ENCODE measurements at places on chromosomes 2 and 18.

DNA sequence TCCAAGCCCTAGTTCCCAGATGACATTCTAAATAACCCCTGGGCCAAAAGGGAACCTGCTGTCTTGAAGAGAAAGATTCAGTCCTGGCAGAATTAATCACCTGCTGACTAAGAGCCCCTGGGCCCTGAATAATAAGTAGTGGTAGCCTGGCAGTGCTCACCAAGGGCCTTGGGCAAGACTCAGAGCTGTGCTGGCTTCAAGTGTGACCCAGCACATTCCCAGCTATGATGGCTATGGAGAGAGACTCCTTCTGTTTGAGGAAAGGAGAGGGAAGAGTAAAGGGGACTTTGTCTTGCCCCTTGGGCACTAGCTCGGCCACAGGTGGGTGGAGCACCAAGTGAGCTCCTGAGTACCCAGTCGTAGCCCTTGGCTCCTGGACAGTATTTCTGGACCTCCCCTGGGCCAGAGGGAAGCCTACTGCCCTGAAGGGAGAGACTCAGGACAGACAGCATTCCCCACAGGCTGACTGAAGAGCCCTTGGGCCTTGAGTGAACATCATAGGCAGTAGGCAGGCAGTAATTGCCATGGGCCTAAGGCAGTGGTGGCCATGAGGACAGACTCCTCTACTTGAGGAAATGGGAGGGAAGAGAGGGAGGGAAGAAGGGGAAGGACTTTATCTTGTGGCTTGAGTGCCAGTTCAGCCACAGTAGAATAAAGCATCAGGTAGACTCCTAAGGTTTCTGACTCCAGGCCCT lies 40.0 kb upstream of the INPP4A start:
- H3K27ac ChIP-seq, result no peak overlapping the region
- peaks cover 18% of the 10 kb centered on the region for H3K27me3 ChIP-seq
- DNase-seq, result no peak
- H3K4me1 ChIP-seq, result no peaks in the 10 kb centered on the region

DNA sequence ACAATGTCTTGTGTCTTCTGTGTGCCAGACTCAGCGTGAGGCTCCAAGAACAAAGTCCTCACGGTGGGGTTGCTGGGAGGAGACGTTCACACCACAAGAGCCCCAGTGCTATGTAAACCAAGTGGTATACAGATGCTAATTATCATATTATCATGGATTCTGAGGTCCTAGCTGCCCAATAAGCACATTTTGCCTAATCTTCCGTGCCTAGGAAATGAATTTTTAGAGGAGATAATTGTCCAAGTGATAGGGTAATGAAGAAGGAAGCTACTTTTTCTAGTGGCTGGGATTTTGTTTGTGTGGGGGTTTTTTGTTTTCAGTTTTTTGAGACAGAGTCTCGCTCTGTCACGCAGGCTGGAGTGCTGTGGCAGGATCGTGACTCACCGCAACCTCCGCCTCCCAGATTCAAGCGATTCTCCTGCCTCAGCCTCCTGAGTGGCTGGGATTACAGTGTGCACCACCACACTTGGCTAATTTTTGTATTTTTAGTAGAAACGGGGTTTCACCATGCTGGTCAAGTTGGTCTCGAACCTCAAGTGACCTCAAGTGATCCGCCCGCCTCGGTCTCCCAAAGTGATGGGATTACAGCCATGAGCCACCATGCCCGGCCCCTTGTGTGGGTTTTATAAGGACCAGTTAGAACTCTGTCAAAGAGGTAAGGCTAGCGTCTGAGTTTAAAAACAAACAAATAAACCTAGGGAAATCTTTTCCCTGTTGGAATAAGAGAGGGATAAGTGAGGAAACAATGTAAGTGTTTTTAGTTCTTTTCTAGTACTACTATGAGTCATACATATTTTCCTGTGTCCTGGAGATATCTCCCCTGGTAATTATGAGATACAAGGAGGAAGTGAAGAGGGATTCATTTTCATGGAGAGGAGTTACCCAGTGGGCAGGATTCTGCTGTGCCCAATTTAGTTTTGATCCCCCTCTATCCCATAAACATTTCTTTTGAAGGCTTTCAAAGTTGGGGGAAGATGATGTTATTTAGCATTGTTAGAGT lies 9.5 kb upstream of the SMAD7 start:
- no peak overlapping the region for H3K4me3 ChIP-seq
- no peak for DNase-seq
- H3K27me3 ChIP-seq, result no peaks in the 10 kb centered on the region
- H3K4me1 ChIP-seq, result peaks cover 3% of the 10 kb centered on the region

GRCh38 chr2:233436691-233437438 lies 82.6 kb downstream of the DGKD start:
- H3K4me3 ChIP-seq, result no peak overlapping the region
- DNase-seq, result no peak
- H3K27me3 ChIP-seq, result no peaks in the 10 kb centered on the region
- H3K36me3 ChIP-seq, result peaks cover 53% of the 10 kb centered on the region
- H3K27ac ChIP-seq, result no peak overlapping the region

DNA sequence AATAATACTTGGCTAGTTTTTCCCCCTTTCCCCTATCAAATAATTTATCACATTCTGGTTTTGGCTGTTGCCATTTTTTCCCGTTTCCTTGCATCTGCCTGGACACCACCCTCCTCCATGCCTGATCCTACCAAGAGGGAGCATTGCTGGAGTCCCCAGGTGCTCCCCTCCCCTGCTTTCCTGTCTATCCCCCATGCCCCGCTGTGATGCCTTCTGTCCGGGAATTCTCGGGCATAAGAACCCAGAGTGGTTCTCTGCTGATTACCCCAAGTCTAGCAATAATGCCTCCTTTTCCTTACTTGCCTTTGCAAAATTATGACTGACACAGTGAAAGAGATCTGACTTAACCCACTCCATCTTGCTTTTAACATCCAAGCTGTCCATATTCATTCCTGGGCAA lies 248.0 kb upstream of the PXDN start:
- DNase-seq, result no peak
- no peak overlapping the region for H3K4me3 ChIP-seq
- H3K36me3 ChIP-seq, result no peaks in the 10 kb centered on the region
- H3K27me3 ChIP-seq, result peaks cover 3% of the 10 kb centered on the region
- H3K4me1 ChIP-seq, result peaks cover 16% of the 10 kb centered on the region

DNA sequence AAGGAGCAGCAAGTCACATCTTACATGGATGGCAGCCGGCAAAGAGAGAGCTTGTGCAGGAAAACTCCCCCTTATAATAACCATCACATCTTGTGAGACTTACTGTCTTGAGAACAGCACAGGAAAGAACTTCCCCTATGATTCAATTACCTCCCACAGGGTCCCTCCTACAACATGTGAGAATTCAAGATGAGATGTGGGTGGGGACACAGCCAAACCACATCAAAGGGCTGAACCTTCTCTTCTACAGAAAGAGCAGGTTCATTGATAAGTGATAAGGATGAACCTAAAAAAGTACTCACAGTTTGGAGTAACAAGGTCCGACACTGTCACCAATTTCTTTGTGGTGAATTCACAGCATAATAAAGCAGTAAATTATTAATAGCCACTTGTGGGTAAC lies 422.2 kb upstream of the FSIP2 start:
- no peaks in the 10 kb centered on the region for H3K27me3 ChIP-seq
- no peak overlapping the region for H3K4me3 ChIP-seq
- no peaks in the 10 kb centered on the region for H3K4me1 ChIP-seq
- DNase-seq, result peak; percentile 5

DNA sequence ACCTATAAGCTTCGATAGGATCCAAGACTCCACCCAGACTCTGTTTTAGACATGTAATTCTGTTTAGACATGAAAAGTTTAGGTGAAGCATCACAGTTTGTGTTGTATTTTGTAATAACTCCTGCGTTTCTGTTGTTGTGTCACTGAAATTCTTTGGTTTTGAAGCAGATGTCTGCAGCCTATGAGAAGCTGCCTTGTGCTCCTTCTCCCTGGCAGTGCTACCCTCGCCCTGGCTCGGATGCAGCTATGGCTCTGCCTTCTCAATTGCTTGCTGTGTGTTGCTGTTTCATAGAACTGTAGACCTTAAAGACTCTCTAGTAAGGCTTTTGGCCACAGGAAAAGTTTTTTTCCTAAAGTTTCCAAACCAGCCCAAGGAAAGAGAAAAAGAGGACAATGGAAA lies 40.2 kb upstream of the ZNF638 start:
- H3K27me3 ChIP-seq, result peaks cover 16% of the 10 kb centered on the region
- H3K4me1 ChIP-seq, result no peaks in the 10 kb centered on the region
- DNase-seq, result no peak
- H3K4me3 ChIP-seq, result no peak overlapping the region
- no peaks in the 10 kb centered on the region for H3K36me3 ChIP-seq

DNA sequence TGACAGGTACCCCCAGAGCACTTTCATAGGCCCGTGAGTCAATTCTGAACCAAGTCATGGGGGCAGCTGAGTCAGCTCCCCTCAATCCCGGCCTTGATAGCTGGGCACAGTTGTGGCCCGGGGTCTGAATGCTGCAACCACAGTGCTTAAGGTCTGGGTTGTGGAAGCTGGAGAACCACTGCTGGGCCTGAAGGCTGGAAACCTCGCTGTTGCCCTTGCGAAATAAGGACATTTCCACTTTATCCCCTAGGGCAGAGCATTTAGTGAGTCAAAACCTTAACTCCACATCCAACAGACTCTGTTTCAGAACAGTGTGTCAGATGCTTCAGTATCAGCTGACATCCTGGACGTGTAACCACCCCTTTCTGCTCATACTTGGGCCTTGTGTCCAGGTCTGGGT lies 58.6 kb downstream of the SP110 start:
- no peak overlapping the region for H3K27ac ChIP-seq
- H3K4me3 ChIP-seq, result no peak overlapping the region
- no peak for DNase-seq
- no peaks in the 10 kb centered on the region for H3K4me1 ChIP-seq
- H3K36me3 ChIP-seq, result no peaks in the 10 kb centered on the region
- no peaks in the 10 kb centered on the region for H3K27me3 ChIP-seq

GRCh38 chr18:23141104-23141999 lies 6.1 kb downstream of the CABLES1 start:
- no peaks in the 10 kb centered on the region for H3K36me3 ChIP-seq
- H3K4me3 ChIP-seq, result no peak overlapping the region
- H3K4me1 ChIP-seq, result peaks cover 23% of the 10 kb centered on the region
- peaks cover 8% of the 10 kb centered on the region for H3K27me3 ChIP-seq
- no peak overlapping the region for H3K27ac ChIP-seq

GRCh38 chr2:54859416-54859815 lies 136.0 kb downstream of the EML6 start:
- H3K4me3 ChIP-seq, result no peak overlapping the region
- no peak for DNase-seq

- H3K36me3 ChIP-seq, result peaks cover 7% of the 10 kb centered on the region
- DNase-seq, result no peak
- no peaks in the 10 kb centered on the region for H3K27me3 ChIP-seq
- no peaks in the 10 kb centered on the region for H3K4me1 ChIP-seq
- H3K4me3 ChIP-seq, result no peak overlapping the region
Measured at GRCh38 chr2:127455566-127456493, 37.6 kb downstream of the PROC start.

DNA sequence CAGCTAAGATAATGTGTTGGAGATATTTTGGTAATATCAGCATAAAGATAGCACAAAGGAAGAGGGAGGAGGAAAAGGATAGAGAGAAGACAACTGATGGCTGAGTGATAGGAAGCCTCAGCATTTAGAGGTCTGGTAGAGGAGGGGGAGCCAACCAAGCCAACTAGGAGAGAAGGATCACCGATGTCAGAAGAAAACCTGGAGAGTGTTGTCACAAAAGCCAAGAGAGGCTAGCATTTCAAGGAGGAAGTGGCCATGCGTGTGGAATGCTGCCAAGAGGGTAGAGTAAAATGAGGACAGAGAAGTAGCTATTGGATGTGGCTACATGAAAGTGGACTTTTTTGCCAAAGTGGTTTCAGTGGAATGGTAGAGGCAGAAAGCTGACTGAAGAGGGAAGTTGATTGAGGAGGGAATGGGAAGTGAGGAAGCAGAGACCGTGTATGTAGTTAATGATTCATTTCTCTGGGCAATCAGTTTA lies 34.3 kb downstream of the LCLAT1 start:
- H3K4me3 ChIP-seq, result no peak overlapping the region
- DNase-seq, result no peak
- no peaks in the 10 kb centered on the region for H3K27me3 ChIP-seq
- H3K36me3 ChIP-seq, result peaks cover under 1% of the 10 kb centered on the region
- H3K27ac ChIP-seq, result no peak overlapping the region

DNA sequence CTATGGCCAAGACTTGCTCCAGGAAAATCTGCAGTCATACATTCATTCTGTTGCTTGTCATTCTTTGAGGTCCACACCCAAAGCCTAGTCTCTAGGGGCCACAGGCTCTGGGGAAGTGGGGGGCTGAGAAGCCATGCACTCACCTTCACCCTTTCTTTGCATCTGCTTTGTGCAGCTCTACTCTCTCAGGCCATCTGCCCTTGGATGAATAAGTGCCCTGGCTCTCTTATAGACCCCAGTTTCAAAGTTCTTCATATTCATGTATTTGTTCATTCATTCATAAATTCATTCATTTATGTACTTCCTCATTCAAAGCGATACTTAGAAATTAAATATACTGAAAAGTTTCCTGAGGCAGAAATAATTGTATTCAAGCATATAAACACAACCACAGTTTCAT lies 130.3 kb upstream of the FAM98A start:
- no peak overlapping the region for H3K4me3 ChIP-seq
- no peak overlapping the region for H3K27ac ChIP-seq
- no peaks in the 10 kb centered on the region for H3K4me1 ChIP-seq
- no peaks in the 10 kb centered on the region for H3K27me3 ChIP-seq

GRCh38 chr2:36433311-36434217 lies 78.0 kb downstream of the CRIM1 start:
- DNase-seq, result no peak
- no peak overlapping the region for H3K27ac ChIP-seq
- no peaks in the 10 kb centered on the region for H3K36me3 ChIP-seq
- no peak overlapping the region for H3K4me3 ChIP-seq

DNA sequence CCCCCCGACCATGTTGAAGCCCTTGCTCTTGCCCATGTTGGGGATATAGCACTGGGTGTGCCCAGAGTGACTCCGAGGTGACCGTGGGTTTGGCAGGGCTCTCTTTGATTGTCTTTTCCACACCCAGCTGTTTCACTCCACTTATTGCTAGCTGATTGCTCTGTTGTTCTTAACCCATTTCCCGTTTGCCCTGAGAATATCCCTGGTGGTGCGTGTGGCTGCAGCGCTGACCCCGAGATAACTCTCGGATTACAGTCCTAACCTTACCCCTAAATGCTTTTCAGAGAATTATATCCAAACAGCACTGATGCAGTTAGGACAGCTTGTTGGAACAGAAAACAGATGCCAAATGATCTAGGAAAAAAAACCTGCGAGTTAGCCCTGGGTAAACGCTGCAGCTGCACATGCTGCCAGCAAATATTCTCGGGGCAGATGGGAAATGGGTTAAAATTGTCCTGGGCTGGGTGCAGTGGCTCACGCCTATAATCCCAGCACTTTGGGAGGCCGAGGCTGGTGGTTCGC lies 34.3 kb upstream of the SNORC start:
- no peak overlapping the region for H3K4me3 ChIP-seq
- peaks cover 84% of the 10 kb centered on the region for H3K36me3 ChIP-seq
- no peaks in the 10 kb centered on the region for H3K27me3 ChIP-seq
- no peak overlapping the region for H3K27ac ChIP-seq

- H3K36me3 ChIP-seq, result no peaks in the 10 kb centered on the region
- no peaks in the 10 kb centered on the region for H3K4me1 ChIP-seq
- DNase-seq, result no peak
- H3K27ac ChIP-seq, result no peak overlapping the region
- no peaks in the 10 kb centered on the region for H3K27me3 ChIP-seq
- H3K4me3 ChIP-seq, result no peak overlapping the region
Measured at GRCh38 chr2:66041902-66042657, 392.8 kb upstream of the MEIS1 start.
